ENCODE measurements at places on chromosomes 2 and 18. TPM values are rescaled to one million over a fixed set of nuclear protein-coding genes. Genes with fewer than 3 reads are reported as not detected.

- DNase-seq, result no peak
These were observed 103.5 kb downstream of the CABLES1 start for GRCh38 chr18:23238651-23239349.

Gene ACMSD
- not detected for total RNA-seq

- peak; percentile 36 for DNase-seq
These were observed 49.6 kb upstream of the ITSN2 start for GRCh38 chr2:24409700-24410556.

GRCh38 chr2:29657674-29658073 lies 263.7 kb downstream of the ALK start:
- no peak for DNase-seq

DNA sequence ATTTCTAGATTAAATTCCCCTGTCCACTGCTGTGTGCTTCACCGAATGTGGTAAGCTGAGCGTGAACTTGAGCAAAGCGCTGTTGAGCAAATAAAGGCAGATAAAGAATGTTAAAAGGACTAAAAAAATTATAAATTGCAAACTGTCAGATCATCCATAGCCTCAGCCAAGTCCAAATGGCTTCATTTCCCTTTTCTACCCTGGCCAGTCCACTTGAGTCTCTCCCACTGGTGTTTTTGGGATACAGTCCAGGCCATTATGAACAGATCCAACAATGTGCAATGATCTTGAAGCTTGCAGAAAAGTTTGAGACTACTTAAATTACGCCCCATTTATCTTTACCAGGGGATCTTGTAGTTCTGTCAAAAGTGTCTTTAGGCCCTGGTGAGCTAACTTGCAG lies 254.6 kb upstream of the PIK3C3 start:
- no peak for DNase-seq

DNA sequence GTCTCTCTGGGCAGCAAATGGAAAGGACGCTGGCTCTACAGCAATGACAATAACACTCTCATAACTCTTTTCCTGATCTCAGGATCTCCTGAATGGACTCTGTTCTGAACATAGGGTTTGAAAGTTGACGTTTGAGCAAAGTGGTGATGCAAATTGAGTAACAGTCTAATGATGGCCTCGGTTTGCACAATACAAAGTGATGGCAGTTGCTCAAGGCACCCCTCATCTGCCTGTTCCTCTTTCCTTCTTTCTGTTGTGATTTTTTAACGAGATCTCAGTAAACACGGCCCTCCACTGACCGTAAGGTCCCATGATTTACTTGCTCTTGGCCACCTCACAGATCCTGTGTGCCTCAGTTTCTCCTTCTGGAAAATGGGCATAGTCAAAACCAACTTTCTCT lies 303.6 kb downstream of the SLC8A1 start:
- no peak for DNase-seq

DNA sequence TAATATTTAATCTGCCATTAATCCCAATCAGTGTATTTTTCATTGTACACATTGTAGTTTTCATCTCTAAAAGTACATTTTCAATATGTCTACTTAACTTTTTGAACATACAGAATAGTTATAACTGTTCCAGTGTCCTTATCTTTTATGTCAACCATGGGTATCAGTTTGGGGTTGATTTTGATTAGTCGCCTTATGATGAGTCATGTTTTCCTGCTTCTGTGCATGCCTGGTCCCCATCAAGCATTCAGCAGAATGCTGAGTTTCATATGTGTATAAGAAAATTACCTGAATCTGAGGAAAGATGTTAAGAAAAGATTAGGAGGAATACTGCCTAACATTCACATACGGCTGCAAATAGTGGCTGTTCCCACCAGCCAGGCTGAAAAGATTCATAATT lies 17.7 kb downstream of the SPDYA start:
- DNase-seq, result no peak

GRCh38 chr18:63299837-63300745 lies 19.5 kb downstream of the BCL2 start:
- no peak for DNase-seq

Gene FMNL2
- total RNA-seq, result 0.54 TPM

- no peak for DNase-seq
These were observed 1696.1 kb upstream of the LRRTM1 start for GRCh38 chr2:82000606-82001005.

DNA sequence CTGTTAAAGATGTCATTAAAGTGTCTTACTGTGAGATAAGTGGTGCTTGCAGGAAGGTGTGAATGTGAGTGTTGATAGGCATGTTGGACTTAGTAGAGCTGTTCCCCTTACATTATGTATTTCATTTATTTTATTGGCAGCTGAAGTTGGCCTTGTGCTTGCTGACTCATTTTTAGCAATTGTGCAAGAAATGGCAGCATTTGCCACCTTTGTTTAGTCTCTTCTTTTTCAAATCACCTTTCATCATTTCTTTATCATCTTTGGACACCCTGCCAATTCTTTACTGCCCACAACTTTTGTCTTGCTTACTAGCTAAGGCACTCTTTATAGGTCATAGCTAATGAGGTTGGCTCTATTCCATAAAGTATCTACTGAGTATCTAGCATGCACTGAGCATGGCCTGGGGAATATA lies 130.3 kb upstream of the LYPD6 start:
- no peak for DNase-seq

- DNase-seq, result no peak
These were observed 106.2 kb downstream of the INHBB start for GRCh38 chr2:120452131-120452530.

- DNase-seq, result no peak
These were observed 53.8 kb downstream of the MARCHF4 start for GRCh38 chr2:216318521-216318874.

DNA sequence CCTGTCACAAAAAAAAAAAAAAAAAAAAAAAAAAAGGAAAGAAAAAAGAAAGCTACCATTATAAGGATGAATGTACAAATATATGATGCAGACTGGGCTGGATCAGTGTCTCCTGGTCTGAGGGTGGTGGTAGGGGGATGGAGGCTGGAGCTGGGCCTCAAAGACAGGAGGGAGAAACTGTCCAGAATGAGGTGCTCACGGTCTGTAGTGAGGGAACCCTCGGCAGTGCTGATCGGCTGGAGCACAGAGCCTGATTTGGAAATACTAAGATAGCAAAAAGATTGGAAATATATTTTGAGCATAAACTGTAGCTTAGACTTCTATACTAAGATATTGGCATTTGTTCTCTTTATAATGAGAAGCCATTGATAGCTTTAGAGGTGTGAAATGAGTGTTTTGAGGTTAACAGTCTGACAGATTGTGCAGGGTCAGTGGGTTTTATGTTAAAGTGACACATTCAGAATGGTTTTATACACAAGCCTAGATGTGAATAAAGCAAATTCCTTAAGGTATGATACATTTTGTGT lies 7.9 kb upstream of the SLC3A1 start:
- DNase-seq, result no peak

- DNase-seq, result no peak
These were observed 68.6 kb downstream of the BARD1 start for GRCh38 chr2:214740867-214741395.

DNA sequence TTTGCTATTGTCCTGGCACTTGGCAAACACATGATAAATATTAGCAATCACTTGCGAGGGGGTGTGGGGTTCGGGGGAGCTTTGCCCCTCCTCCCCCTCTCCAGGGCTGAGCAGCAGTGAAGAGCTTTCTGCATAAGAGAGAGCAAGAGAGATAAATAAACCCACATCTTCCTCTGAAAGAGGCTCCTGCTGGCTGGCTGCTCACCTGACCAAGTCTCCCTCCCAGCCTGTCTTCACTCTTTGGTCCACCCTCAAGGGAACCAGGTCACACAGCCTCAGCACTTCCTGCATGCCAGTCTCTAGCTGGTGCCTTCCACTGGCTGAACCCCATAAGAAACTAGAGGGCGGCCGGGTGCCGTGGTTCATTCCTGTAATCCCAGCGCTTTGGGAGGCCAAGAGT lies 18.5 kb upstream of the YWHAQ start:
- DNase-seq, result no peak

Gene DLX1
- not detected for total RNA-seq

DNA sequence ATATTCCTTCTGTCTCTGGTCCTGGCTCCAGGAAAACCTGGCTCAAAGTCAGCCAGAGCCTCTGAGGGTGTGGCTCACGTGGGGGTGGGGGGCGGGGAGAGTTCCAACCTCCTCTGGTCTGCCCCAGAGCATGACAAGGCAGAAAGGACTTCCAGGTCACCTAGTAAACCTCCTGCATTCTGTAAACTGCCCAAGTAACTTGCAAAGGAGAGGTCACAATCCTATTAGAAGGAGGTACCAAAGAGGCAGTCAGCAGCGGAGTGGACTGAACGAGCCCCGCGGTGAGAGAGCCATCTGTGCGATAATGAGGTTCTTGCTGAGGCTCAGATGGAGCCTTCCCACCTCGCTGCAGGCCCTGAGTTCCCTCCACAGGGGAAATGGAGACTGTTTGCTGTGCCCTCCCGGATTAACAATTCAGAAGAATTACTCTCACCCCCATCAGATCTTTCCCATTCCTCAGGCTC lies 58.9 kb upstream of the GATA6 start:
- DNase-seq, result no peak

DNA sequence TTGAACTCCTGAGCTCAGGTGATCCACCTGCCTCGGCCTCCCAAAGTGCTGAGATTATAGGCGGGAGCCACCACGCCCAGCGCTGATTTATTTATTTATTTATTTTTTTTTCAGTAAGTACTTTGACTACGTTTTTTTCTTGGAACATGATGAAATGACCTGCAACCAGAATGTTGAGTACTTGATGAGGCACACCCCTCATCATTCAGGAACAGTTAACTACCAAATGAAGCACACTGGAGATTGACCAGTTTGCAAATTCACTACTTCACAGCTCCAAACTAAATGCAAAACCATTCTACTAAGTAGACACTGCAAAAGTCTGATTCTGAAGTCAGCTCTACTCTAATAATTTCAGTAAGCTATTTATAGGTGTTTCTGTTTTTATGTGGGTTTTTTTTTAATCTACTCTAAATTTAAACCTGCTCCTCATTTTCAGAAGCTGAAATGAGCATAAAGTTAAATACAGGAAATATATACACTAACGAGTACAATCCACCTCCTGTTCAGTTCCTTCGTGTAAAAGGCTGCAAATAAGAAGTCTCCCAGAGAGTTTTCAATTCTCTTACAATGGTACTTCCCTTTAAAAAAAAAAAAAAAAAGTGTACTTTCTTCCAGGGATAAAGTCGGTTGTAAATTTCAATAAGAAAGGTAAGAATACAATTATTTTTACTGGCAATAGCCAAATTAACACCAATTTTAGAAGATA lies 1.4 kb downstream of the GFPT1 start:
- DNase-seq, result no peak

Gene SERPINB4
- not detected for total RNA-seq

Gene ZNF532
- 7.3 TPM for total RNA-seq

DNA sequence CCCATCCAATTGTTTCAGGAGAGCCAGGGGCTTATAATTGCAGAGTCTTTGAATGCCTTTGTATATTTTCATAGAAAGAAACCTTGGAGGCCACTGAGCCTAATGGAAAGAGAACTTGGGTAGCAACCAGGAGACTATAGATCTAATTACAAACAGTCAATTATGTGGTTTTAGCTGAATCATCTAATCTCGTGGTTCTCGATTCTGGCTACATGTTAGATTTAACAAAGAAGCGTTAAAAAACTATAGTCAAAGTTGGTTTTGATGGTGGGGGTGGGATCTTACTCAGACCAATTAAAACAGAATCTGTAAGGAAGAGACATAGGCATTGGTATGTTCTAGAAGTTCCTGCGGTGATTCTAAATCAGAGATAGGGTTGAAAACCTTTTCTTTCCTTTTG lies 344.1 kb downstream of the CNTNAP5 start:
- no peak for DNase-seq

Gene REG1A
- not detected for total RNA-seq

GRCh38 chr2:210224941-210225672 lies at the start of gene ACADL:
TSS of gene ACADL (minus strand) at chr2:210225447. CDS start at chr2:210225263, 184 bp downstream.
- peak; percentile 26 for DNase-seq

DNA sequence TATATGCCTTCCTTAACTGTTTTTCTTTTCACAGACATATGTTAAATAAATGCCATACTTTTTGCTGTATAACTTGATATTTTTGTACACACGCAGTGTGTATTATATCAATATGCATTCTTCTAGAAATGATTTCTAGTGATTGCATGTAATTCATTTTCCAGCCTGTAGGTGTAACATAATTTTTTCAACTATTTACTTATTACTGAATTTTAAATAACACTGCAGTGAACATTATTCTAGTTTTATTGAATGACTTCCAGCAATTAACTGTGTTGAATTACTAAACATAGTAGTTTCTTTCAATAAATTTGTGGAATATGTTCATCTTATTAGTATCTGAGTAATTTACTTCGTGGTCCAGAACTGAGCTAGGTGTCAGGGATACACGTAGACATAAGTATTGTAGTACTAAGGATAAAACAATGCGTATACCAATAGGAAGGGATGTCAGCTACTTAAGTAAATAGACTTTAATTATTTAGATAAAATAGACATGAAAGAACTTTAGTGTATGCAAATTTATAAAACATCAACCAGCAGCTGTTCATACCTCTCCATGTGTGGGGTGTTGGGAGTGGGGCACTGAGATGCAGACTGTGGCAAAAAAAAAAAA lies 28.0 kb downstream of the TANC1 start:
- DNase-seq, result no peak

DNA sequence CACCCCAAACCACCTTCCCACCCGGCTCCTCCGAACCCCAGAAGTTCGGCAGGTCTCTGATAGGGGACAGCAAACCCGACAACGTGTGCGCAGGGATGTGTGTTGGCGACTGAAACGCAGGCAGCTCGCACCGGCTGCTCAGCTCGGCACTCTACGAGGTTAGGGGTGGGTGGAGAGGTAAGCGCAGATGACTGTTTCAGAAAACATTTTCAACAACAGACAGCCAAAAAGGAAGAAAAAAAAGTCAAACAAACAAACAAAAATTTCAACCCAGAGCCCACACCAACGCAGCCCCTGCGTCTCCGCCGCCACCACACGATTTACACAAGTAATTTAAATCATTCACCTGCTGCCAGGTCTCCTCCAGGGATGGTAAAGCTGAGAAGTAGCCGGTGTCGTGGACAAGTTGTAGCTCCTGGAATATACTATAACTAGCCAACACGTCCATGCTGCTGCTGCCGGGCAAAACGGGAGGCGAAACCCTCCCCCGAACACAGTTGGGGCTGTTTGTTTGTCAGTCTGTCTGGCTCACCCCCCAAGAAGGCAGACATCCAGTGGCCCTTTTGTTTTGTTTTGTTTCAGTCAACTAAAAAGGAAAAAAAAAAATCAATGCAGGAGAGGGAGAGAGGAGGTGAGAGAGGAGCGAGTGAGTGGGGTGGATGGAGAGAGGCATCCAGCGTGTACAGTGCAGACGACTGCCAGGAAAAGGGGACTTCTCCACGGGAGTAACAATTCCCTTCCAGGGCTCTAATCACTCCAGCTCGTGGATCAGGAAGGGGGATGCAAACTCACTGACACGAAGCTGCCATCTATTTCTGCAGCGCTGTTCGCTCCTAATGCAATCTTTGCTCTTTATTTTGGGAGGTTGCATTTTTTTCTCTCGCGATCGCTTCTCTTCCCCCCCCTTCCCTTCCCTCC lies at the start of gene KLF7:
TSS of gene KLF7 (minus strand) at position 828 of the 918 bp plus-strand sequence. CDS start at position 448, 380 bp downstream.
- DNase-seq, result peak; percentile 63

Gene MSH2
- 20.2 TPM for total RNA-seq

- peak; percentile 33 for DNase-seq
These were observed at the start of gene TMEM178A for GRCh38 chr2:39665811-39666490. TSS of gene TMEM178A (plus strand) at chr2:39665917. CDS start at chr2:39665975, 58 bp downstream.

Gene EVX2
- total RNA-seq, result not detected

Gene C2orf72
- total RNA-seq, result not detected
